ENCODE measurements at places on chromosomes 4 and X.

- no peak for DNase-seq
These were observed 98.9 kb downstream of the SPRY1 start for GRCh38 chr4:123495530-123495929.

GRCh38 chr4:970046-970745 is 3.2 kb downstream of the DGKQ start:
- DNase-seq = no peak

GRCh38 chrX:105755109-105755508 is 67.2 kb upstream of the NRK start:
- no peak for DNase-seq

GRCh38 chr4:180106122-180106521 is 2137.1 kb upstream of the TENM3 start:
- DNase-seq = no peak

DNA sequence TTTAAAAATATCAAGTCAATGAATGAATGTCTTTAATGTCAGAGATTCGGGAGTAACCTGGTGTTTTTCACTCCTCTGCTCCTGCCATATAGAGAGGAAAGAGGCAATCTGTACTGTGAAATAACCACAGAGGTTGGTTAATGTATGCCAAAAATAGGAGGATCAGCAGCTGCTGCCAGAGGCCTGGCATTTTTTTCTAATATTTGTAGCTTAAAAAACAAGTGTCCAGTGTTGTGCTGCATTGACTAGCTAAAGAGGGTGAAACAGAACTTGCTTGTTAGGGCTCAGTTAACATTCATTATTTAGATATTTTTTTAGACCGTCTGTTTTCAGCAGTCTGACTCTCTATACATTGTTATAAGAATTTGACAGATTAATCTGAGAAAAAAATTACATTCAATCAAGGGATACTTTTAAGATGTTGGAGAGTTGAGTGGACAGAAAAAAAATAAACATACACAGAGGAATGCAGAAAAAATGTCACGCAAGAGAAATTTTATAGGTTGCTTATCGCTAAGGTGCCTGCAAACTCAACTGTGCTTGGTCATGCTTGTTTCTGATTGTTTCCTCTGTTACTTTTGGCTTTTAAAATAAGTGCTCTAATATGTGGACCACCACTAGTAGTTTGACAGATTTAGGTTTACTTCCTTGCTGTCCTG is 392.3 kb upstream of the GALNT7 start:
- DNase-seq = no peak

GRCh38 chr4:25320773-25321172 is 8.2 kb downstream of the ZCCHC4 start:
- no peak for DNase-seq

GRCh38 chr4:134313591-134313990 is 112.0 kb upstream of the PABPC4L start:
- no peak for DNase-seq

- no peak for DNase-seq
These were observed 44.6 kb downstream of the PALLD start for GRCh38 chr4:168541266-168541953.

DNA sequence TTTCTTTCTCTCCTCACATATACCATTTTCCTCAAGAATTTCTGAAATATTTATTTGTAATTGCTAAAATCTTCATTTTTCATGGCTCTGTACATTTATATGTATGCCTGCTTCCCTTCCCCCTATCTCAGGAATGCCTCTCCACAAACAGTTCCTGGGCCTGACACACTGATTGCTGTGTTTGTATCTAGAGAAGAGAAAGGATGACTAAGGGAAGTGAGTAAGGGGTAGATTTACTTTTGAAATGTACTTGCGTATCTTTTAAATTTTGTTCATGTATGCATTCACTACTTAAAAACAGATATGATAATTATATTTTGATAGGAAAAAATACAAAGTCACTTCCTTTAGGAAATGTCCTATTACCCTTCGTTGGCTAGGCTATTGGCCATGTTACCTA is 790.8 kb downstream of the PCDH18 start:
- DNase-seq = no peak

Data from activated CD8-positive, alpha-beta memory T cell treated with anti-CD3 and anti-CD28 coated beads for 4 hours (primary cell).